Fibroblast of upper back skin (primary cell): ENCODE measurements at places on chromosomes 4 and X.

GRCh38 chr4:48914311-48914710 lies 7.7 kb upstream of the OCIAD2 start:
- peak; percentile 18 for DNase-seq

DNA sequence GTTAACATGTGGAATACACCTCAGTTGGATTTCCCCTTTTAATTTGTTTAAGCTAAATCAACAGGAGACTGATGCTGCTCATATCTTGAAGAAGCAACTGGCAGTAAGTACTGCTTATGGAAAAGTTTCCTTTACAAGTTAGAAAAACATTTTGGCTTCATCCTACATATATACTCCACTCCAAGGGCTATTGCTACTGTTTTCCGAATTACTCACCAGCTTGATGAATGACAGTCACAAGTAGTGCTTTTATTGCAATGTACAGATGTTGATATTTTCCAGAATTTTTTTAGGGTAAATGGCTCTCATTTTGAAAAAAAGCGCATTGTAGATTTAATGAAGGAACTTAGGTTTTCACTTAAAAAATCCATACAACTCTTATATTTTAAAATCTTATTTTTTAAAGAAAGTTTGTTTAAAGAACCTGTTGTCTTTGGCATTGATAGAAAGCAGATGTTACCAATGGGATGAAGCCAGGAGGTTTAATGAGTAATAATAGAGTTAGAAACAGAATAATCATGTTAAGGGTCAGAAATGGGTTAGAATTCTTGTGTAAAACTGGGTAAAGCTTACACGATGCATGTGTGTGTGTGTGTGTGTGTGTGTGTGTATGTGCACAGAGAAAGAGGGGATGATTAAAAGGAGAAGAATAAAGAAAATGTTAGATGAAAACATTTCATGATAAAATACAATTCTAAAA lies 272.9 kb downstream of the CFAP299 start:
- DNase-seq = peak; percentile 57

GRCh38 chrX:151402719-151403390 lies 5.8 kb downstream of the VMA21 start:
- no peak for DNase-seq

DNA sequence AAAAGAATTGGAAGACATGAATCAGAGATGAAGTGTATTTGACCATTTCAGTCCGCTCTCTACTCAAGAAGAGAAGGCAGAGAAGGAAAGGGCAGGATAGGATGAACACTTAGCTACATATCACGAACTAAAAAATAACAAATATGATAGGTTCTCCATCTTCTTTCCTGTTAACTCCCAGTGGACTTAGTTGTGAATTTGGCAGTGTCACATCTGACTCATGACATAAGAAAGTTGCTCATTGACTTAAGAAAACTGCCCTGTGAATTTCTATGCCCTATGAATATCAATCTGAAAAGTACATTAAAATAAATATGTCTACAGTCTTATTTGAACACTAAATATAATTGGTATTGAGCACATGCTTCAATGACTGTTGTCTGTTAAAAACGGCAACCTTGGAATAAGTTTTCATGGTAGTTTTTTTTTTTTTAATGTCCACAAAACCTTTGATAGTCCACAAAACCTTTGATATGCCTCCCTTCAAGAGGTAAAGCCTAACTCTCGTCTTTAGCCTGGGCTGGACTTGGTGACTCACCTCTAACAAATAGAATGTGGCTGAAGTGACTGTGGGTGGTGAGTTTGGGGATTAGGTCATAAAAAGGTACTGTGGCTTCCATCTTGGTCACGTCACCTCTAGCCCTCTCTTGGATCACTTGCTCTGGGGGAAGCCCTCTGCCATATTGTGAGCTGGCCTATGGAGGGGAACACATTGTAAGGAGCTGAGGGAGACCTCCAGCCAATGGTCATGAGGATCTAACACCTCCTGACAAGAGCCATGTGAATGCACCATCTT lies 184.7 kb upstream of the S100G start:
- peak; percentile 37 for DNase-seq

GRCh38 chrX:111375747-111376146 lies 36.2 kb downstream of the DCX start:
- no peak for DNase-seq

- no peak for DNase-seq
Observed at GRCh38 chrX:14361435-14361834, 167.9 kb upstream of the GLRA2 start.
